SK-N-SH treated with all-trans-retinoic acid at 6 μM for 48 hours (cell line): ENCODE measurements at places on chromosomes 2 and 18.
A peak's percentile ranks its signal among the peaks of the same experiment; 100 is the strongest.

DNA sequence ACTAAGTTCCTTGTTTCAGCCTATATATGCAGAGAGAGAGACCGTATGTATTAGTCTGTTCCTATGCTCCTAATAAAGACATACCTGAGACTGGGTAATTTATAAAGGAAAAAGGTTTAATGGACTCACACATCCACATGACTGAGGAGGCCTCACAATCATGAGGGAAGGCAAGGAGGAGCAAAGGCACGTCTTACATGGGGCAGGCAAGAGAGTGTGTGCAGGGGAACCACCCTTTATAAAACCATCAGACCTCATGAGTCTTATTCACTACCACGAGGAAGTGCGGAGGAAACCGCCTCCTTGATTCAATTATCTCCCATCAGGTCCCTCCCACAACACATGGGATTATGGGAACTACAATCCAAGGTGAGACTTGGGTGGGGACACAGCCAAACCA lies 73.8 kb downstream of the TMEM18 start:
- ATAC-seq: no peak

DNA sequence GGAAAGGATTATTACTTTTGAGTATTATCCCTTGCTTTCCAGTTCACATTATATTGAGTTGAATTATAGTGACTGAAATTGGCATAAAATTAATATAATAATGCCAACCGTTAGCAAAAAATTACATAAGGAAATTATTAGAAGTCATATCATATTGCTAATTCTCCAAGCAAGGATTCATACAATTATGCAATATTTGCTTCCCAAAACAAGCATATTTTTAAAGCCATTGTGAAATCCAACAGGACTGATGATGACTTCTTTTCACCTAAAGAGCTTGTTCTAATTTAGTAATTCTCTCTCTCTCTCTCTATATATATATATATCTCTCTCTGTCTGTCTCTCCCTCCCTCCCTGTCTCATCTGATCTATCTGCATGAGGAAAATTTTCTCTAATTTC lies 283.5 kb downstream of the DSEL start:
- no peak for ATAC-seq

- peak; percentile 93 for ATAC-seq
Measured at GRCh38 chr2:191635333-191636234, 42.4 kb upstream of the NABP1 start.

DNA sequence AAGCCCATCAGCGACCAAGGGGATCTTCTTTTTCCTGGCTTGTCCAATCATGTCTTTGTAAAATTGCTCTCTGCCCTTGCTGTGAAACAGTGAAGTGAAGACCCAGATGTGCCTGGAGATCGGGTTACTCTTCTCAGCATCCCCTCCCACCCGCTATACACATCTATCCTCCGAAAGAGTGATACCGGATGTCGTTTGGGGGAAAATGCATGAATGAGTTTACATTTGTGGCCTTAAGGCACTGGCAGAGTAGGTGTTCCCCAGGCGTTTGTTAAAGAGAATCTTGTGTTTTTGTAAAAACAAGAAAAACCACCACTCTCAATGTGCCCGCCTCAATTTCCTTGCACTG lies 528.3 kb downstream of the CMPK2 start:
- no peak for ATAC-seq

GRCh38 chr2:44948565-44949328 lies 7.2 kb downstream of the SIX3 start:
- no peak for ATAC-seq

DNA sequence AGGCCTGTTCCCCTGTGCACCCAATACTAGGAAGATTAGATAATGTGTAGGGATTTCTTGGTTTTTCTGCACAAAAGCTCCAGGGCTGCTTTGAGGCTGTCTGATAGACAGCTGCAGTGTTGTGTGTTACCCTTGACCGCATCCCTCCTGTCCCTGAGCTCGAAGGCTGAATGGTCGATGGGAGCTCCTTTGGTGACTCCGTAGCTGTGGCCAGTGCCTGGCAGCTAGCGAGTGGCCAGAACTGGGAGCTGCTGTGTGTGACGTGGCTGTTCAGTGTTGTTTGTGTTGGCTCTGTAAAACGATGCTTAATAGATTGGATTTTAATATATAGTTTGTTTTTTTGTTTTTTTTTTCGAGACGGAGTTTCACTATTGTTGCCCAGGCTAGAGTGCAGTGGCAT lies 170.0 kb downstream of the AGAP1 start:
- no peak for ATAC-seq

GRCh38 chr2:134482766-134483340 lies 229.0 kb downstream of the MGAT5 start:
- ATAC-seq: no peak

- no peak for ATAC-seq
Measured at GRCh38 chr2:164868563-164869419, 27.2 kb upstream of the COBLL1 start.

DNA sequence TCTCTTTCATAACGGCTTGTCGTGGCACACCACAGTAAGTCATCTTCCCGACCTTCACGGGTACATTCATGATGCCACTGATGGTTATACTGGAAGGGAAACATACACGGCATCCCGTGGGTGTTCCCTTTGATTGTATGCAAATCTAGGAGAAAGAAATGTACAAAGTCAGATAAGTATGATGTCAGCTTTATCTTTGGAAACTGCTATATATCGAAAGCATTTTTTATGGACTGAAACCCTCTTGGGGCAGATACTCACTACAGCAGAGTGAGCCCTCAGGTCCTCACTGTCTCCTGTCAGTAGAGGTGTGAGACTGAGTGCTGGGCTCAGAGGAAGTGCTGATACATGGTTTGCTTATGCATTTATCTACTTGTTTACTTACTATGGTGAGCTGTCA lies 20.4 kb downstream of the PLA2R1 start:
- ATAC-seq: no peak

DNA sequence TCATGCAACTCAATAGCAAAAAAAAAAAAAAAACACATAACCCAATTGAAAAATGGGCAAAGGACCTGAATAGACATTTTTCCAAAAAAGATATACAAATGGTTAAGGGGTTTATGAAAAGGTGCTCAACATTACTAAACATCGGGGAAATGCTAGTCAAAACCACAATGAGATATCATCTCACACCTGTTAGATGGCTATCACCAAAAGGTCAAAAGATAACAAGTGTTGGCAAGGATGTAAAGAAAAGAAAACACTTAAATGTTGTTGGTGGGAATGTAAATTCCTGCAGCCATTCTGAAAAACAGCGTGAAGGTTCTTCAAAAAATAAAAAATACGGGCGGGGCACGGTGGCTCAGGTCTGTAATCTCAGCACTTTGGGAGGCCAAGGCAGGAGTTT lies 112.4 kb upstream of the CAB39 start:
- ATAC-seq: no peak

GRCh38 chr18:58223717-58224424 lies 179.8 kb downstream of the NEDD4L start:
- peak; percentile 90 for ATAC-seq
